Coronary artery (tissue), 2 donors: ENCODE measurements at places on chromosomes 4 and X.

- DNase-seq = no peak
Observed at GRCh38 chrX:19799319-19800182, 87.8 kb downstream of the SH3KBP1 start.

- DNase-seq = no peak
Observed at GRCh38 chr4:878796-879728, 53.1 kb downstream of the GAK start.

GRCh38 chrX:103953353-103953752 lies 9.1 kb upstream of the TMSB15B start:
- DNase-seq = peak; percentile 70

DNA sequence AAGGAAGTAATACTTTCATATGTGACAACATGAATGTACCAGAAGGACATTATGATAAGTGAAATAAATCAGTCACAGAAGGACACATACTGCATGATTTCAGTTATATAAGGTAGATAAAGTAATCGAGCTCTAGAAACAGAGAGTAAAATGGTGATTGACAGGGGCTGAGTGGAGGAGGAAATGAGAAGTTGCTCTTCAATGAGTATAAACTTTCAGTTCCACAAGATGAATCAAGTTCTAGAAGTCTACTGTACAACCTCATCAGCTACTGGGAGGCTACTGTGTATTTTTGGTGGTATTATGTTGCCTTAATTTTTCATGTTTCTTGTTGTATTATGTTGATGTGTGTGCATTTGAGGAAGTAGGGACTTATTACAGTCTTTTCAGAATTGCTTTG lies 270.9 kb upstream of the GRIA3 start:
- no peak for DNase-seq

DNA sequence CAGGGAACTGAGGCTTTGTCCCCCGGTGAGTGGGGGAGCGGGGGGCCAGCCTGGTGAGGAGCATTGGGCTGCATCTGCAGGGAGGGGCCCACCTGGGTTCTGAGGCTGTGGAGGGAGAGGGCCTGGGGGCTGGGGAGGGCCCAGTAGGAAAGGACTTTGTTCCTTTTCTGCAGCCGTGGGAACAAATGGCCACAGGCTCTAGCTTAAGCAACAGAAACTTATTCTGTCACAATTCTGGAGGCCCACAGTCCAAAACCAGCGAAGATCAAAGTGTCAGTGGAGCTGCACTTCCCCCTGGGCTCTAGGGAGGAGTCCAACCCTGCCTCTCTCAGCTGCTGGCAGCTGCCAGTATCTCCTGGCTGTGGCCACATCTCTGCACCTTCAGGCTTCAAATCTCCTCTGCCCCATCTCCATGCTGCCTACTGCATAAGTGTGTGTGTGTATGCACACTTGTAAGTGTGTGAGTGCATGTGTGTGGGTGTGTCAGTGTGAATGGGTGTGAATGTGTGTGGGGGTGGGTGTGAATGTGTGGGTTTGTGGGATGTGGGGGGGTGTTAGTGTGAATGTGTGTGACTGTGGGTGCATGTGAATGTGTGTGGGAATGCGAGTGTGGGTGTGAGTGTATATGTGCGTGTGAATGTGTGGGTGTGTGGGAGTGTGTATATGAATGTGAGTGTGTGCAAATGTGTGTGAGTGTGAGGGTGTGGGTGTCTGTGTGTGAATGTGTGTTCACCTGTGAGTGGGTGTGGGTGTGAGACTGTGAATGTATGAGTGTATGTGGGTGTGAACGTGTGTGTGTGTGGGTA lies 204.5 kb upstream of the PSAPL1 start:
- no peak for DNase-seq

DNA sequence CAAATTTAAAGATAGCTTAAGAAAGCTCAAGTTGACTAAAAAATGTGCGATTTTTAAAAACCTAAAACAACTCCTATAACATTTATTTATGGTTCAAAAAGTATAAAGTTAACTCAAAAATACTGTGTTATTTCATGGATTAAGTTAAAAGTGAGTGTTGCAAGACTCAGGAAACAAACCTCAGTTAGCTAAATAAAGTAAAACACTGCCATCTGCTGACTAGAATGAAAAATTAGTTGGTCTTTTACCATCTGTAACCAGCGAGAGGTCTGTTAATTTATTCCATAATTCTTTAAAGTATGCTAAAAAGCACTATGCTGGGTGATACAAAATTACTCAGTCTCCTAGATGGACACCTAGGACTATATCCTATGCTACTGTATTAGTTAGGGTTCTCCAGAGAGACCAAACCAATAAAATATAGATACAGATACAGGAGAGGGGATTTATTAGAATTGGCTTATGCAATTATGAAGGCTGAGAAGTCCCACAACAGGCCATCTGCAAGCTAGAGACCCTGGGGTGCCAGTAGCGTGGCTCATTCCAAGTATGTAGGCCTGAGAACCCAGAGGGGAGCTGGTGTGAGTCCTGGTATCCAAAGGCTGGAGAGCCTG lies 4.9 kb upstream of the WDFY3 start:
- no peak for DNase-seq

DNA sequence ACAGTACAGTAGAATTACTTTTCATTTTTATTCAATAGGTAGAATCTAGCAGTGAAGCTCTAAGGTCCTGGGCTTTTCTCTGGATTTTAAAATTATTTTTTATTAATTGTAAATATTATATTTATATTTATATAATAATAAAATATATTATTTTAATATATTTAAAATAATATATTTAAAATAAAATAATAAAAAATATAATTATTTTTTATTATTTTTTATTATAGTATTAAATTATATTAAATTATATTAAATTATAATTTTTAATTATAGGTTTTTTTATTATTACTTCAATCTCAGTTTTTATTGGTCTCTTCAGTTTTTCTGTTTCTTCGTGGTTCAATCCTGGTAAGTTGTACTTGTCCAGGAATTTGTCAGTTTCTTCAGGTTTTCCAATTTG lies 49.7 kb upstream of the PABPC4L start:
- no peak for DNase-seq

- DNase-seq = no peak
Observed at GRCh38 chr4:67436742-67437141, 108.6 kb downstream of the CENPC start.

- DNase-seq = no peak
Observed at GRCh38 chr4:138697851-138698250, 317.7 kb upstream of the NOCT start.

- DNase-seq = no peak
Observed at GRCh38 chr4:120839974-120840751, 82.4 kb downstream of the PRDM5 start.

GRCh38 chr4:187172340-187172761 lies 448.7 kb upstream of the FAT1 start:
- DNase-seq = no peak

DNA sequence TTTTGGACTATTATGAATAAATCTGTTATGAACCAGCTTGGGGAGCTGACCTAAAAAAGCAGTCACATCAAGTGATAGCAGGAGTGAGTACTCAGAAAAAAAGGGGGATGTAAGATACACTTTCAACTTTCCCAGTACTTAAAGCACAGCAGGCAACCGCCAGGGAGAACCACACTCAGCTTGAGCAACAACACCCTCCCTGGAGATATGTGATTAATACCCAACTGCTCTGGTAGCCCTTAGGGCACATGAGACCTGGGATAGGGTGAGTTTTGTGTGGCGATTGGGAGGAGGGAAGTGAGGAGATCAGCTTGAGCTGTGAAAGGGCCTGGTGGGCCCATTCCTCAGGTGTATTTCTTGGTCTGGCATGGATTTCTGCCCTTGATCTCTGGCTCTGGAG lies 220.3 kb upstream of the SFRP2 start:
- DNase-seq = no peak

GRCh38 chr4:117334451-117335188 lies 249.2 kb upstream of the TRAM1L1 start:
- DNase-seq = no peak

DNA sequence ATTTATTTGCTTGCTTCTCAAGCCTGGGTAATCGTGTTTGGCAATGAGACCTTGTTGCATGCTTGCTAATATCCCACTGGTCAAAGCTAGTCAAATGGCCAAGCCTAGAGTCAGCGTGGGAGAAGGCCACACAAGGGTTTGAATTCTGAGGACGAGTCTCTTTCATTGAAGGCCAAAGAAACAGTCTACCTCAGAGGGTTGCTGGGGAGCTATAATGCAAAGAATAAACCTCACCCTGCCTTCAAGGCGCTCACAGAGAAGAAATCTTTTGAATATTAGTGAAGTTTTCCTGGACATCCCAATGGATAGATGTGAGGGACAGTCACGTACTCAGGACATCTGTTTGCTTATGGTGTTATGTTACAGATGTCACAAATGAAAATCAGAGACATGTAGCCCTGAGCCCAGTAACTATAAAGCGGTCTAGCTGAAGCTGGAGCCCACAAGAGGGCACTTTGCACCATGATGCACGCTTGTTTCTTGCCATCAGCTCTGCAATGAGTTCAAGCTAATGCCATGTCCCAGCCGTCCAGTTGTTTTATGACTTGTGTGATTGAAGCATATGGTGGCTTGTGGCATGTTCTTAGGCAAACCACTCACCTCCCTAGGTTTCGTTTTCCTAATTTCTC lies 1.1 kb upstream of the TLR3 start:
- DNase-seq = no peak

DNA sequence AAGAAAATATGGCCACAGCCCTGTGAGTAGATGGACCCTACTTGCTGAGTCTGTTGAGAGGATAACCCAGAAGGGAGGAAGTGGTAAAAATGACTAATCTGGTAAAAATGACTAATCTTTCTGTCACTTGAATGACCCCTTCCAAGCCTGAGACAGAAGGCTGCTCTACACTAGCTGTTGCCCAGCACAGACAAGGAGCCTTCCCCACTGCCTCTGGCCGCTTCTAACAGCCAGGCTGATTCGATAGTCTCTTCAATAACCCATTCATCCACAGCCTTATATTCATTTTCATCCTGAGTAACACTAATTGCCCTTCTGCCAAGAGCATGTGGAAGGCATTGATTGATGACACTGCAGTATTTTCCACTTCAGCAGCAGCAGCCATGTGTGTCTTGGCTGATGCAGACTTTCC lies 18.4 kb downstream of the MAGEB17 start:
- DNase-seq = no peak

GRCh38 chr4:105686571-105686970 lies 21.9 kb downstream of the INTS12 start:
- no peak for DNase-seq

DNA sequence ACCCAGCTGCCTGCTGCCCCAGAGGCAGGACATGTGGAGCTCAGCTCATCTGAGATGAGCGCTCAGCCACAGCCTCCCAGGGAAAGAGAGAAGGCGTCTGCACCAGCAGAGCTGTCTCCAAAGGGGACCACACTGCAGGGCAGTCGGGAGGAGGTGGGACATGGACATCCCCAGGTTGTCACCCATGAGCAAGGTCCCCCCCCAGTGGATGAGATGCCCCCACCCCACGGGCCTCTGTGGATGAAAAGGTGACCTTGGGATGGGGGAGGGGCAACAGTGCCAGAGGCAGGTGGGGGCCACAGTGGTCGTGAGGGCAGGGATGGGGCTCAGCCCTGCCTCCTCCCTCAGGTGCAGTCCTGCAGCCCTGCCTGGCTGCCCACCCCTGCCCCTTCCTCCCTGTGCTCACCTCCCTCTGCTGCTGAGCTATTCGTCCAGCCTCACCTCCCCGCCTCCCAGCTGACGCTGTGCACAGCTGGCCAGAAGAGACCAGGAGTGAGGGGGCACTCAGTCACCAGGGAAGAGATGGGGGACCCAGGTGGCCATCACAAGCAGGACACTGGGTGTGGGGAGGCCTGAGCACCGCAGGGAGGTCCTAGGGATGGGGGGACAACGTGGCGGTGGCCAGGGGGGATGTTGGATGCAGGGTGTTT lies 9.3 kb downstream of the NKX1-1 start:
- no peak for DNase-seq

- DNase-seq = no peak
Observed at GRCh38 chr4:55173580-55173979, 48.2 kb upstream of the KDR start.

DNA sequence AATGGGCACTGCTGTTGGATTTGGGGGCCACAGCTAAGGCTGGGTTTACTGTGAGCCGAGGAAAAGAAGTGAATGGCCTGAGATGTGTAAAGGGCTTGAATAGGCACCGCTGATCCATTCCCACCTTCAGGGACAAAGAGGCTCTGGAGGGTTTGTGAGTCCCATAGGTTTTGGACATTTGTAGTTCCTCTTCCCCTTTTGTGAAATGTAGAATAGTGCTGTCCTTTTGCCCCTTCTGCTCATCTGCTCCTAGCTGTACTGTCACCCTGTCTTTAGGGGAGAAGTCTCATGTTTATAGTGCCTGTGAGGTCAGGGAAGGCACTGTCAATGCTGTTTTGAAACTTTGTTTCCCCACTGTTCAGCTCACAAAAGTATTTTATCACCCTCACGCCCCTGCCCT lies 26.4 kb upstream of the CLCN4 start:
- no peak for DNase-seq

- no peak for DNase-seq
Observed at GRCh38 chrX:7158468-7158990, 10.6 kb upstream of the PUDP start.

DNA sequence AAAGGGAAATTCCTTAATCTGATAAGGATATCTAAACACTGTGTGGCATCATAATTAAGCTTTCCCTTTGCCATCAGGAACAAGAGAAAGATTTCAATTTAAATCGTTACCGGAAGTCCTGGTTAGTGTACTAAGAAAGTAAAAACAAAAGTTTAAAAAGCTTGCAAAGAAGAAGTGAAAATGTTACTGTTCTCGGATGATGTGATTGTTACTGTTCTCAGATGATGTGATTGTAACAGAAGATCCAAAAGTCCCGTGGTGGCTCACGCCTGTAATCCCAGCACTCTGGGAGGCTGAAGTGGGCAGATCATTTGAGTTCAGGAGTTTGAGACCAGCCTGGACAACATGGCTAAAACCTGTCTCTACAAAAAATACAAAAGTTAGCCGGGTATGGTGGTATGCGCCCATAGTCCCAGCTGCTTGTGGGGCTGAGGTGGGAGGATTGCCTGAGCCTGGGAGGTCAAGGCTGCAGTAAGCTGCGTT lies 62.5 kb downstream of the RGS12 start:
- DNase-seq = peak; percentile 40

GRCh38 chr4:118676128-118676527 lies 9.1 kb upstream of the METTL14 start:
- no peak for DNase-seq

DNA sequence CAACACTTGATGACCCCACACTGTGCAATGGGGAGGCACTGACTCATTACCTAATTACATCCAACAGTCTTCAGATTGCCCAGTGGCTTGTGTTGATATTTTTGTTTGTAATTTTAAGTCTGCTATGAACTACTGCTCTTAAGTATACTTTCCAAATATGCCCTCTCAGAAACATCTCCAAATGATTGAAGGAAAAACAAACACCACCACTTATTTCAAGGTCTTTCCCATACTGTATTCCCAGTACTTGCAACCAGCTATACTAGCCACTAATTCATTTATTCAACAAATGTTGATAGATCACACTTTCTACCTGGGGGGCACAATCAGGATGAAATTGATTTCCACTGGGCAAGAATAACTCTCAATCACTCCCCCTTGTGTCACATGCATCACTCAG lies 302.2 kb upstream of the CPEB2 start:
- DNase-seq = no peak

- DNase-seq = no peak
Observed at GRCh38 chr4:16684097-16684496, 214.3 kb downstream of the LDB2 start.
